ENCODE measurements at places on chromosomes 12 and 14.

- no peak for DNase-seq
Observed at GRCh38 chr14:74281069-74281468, 21.7 kb downstream of the ABCD4 start.

- DNase-seq, result no peak
Observed at GRCh38 chr12:103786201-103786600, 54.8 kb downstream of the NT5DC3 start.

- DNase-seq, result peak; percentile 7
Observed at GRCh38 chr14:92556255-92556741, 42.7 kb downstream of the RIN3 start.

DNA sequence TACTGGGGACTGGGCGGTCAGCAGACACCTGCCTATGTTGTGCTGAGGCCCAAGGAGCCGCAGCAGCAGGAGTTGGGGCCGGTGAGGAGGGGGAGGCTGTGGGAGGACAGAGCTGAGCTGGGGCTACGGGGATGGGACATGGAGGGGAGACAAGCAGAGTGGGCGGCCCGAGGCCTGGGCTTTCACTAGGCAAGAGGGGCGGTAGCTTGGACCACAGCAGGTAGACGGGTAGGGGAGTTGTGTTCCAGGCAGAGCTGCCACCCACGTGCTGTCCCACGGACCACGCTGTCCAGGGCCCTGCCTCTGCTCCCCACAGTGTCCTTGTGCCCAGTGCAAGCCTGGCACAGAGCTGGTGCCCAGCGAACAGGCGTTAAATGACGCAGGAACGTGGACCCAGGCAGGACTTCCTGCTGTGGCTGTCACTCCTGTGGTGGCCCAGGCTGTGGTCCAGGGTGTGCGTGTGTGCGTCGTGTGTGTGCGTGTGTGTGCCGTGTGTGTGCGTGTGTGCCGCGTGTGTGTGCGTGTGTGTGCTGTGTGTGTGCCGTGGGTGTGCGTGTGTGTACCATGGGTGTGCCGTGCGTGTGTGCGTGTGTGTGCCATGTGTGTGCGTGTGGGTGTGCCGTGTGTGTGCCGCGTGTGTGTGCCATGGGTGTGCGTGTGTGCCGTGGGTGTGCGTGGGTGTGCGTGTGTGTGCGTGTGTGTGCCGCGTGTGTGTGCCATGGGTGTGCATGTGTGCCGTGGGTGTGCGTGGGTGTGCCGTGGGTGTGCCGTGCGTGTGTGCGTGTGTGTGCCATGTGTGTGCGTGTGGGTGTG, 6.8 kb downstream of the CEP170B start:
- DNase-seq, result no peak

- DNase-seq, result no peak
Observed at GRCh38 chr12:67475725-67476124, 172.8 kb upstream of the DYRK2 start.

DNA sequence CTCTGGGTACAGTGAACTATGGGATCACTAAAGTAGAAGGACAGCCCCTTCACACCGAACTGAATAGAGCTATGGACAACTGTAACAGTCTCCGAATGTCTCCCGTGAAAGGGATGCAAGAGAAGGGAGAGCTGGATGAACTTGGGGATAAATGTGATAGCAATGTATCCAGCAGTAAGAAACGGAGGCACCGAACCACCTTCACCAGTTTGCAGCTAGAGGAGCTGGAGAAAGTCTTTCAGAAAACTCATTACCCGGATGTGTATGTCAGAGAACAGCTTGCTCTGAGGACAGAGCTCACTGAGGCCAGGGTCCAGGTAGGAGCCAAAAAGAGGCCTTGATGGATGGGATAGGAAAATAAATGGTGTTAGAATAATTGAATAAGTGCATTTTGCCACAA, 3.5 kb downstream of the ALX1 start:
- DNase-seq, result no peak

- DNase-seq, result peak; percentile 76
Observed at GRCh38 chr14:88551094-88551870, 3.5 kb downstream of the PTPN21 start.
